A549 treated with DMSO at 1 μM for 4 hours (cell line): ENCODE measurements at places on chromosomes 7 and 10. TPM values are rescaled to one million over a fixed set of nuclear protein-coding genes. Genes with fewer than 3 reads are reported as not detected.

The TMEM236 gene
- 0.03 to 0.12 TPM (median 0.07 TPM) in 5 replicates for total RNA-seq

The SLC18A2 gene
- total RNA-seq, result 0.03 to 0.08 TPM (median 0.05 TPM) in 4 of 5 replicates, not detected in the other

The NPSR1 gene
- total RNA-seq, result not detected in 5 replicates

The ITIH5 gene
- 0.08 to 0.14 TPM (median 0.10 TPM) in 5 replicates for total RNA-seq

The ABCA13 gene
- total RNA-seq, result 0.01 to 0.07 TPM (median 0.05 TPM) in 4 of 5 replicates, not detected in the other

The EPO gene
- total RNA-seq, result 0.07 to 0.09 TPM in 2 of 5 replicates, not detected in the others
